Amygdala (tissue), 56 donors: ENCODE measurements at places on chromosomes 7 and 10.

DNA sequence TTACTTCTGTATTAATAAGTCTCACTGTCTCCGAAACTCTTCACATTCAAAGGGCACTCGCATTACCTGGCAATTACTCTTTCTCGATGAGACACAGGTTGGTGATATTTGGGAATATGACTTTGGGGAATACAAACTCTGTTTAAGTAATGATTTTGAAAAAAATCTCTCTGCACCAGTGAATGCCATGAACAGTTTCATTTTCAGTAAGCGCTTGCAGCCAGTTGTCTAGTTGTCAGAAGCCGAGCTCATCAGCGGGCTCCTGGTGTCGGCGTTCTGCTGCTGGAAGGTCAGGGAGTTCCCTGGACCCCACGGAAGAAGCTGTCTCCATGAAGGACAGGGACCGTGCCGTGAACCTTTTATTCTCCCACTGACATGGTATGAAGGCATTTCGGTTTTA is 57.7 kb downstream of the PTPRE start:
- DNase-seq = no peak

- DNase-seq = no peak
These were observed 93.7 kb upstream of the NMT2 start for GRCh38 chr10:15262036-15262713.

GRCh38 chr7:123190109-123190831 is 9.5 kb downstream of the SLC13A1 start:
- DNase-seq = no peak

GRCh38 chr10:128059266-128059981 is 66.8 kb downstream of the MKI67 start:
- DNase-seq = no peak

DNA sequence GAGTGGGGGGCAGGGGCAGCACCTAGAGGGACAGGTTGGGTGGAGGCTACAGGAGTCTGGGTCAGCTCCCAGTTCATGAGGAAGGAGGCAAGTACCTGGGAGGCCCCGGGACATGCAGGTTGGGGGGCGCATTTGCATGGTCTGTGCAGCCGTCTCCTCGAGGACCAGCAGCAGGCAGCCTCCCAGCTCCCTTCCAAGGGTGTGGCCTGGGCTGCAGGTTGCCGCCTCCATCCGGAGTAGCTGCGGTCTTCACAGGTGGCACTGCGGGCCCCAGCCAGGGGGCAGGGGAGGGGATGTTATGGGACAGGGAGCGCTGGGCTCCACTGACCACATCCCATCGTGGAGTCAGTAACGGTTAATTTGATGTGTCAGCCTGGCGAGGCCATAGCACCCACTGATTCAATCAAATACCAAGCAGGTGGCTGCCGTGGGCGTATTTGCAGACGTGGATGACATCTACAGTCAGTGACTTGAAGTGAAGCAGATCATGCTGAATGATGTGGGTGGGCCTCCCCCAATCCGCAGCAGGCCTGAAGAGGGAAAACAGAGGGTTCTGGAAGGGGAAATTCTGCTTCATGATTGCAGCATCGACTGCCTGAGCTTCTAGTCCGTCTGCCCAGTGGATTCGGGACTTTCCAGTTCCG is 81.6 kb downstream of the PRKAG2 start:
- DNase-seq = peak; percentile 32

DNA sequence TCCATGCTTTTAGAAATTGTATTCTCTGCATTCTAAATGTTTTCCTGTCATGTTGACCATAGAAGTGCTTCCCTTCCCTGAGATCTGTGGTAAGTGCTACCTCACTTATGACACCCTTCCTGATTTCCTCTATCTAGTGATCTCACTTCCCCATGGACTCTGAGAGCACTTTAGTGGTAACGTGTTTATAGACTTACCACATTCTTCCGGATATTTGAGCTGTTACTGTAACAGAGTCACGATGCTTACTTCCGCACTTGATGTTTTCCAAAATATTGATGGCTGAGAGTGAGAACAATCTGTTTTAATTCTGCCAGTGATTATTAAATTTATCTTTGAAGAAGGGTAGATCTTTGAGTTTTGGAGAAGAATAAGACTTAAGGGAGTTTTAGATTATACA is 60.1 kb upstream of the NAMPT start:
- no peak for DNase-seq

- no peak for DNase-seq
These were observed 826.9 kb downstream of the CNTNAP2 start for GRCh38 chr7:146943483-146943882.

GRCh38 chr10:59934701-59935100 is 28.3 kb upstream of the CCDC6 start:
- no peak for DNase-seq

DNA sequence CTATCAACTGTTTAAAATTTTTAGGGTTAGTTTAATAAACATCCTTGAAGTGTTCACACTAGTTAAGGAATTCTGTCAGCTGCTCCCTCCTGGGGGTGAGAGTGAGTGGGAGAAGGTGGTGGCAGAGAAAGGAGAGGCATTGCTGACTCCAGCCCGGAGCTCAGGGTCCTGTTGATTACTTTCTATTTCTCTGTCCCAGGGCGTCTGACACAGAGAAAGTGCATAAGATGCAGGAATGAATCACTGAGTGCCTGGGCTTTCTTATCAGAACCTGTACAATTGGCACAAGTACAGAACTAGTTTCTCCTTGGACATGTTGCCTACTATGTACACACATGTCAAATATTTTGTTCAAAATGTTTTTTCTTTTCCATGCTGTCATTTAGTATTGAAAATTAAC is 410.8 kb upstream of the COBL start:
- no peak for DNase-seq

GRCh38 chr10:126373972-126374371 is 14.3 kb downstream of the ADAM12 start:
- no peak for DNase-seq

DNA sequence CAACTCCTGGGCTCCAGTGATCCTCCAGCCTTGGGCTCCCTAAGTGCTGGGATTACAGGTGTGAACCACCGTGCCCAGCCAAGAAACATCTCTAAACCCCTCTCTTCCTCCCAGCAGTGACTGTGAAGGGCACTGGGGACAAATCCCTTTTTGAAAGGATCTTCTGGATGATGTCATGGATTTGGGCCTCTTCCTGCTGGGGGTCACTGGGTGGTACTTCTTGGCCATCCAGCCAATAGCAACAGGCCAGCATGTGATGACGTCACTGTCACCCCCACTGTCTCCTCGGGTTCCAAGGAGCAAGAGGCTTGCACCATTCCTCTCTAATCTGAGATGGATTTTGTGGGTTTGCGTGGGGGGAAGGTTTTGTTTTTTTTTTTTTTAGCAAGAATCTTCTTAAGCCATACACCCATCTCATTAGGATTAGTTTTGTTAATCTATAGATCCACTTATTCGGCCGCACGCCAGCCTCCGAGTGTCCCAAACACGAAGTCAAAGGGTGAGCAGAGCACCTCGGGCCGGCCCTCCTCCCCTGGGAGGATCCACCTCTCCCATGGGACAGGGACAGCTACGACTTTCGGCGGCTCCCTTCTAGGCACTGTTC is 29.4 kb upstream of the TNRC18 start:
- DNase-seq = no peak

- no peak for DNase-seq
These were observed 7.8 kb downstream of the LIPM start for GRCh38 chr10:88810196-88810961.

DNA sequence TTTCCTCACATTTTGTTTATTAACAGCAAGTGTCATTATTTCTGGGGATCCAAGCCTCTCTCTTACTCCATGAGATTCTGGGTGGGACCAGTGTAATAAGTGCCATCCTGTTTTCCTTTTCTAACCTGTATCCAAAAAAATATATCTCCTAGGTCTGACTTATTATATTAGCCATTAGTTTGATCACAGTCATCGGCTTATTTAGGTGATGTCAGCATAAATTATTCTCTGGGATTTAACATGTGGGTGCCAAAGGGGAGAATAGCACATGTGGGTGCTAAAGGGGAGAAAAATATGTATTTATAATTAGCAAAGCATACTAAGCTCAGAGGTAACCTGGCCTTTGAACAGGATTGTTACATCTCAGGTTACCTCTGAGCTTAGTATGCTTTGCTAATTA is 293.8 kb upstream of the SEMA3D start:
- no peak for DNase-seq

- no peak for DNase-seq
These were observed 25.5 kb downstream of the PHF14 start for GRCh38 chr7:10998996-10999757.

GRCh38 chr10:78700413-78700812 is 368.4 kb upstream of the ZMIZ1 start:
- DNase-seq = no peak

DNA sequence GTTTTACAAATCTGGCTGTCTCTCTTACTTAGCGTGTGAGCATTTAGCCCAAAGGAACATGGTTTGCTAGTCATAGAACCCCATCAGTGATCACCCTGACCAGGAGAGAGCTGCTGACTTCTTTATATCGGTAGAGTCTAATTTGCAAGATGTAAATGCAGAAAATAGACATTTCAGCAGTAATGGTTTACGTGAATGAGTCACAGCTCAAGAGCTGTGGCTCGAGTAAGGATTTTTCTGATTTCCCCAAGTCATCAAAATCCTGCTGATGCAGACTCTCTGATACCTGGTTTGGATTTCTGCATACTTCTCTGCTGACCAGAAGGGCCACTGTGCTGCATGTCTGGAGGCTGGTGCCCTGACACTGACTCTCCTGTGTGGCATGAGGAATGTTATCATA is 25.7 kb downstream of the NUB1 start:
- DNase-seq = no peak

DNA sequence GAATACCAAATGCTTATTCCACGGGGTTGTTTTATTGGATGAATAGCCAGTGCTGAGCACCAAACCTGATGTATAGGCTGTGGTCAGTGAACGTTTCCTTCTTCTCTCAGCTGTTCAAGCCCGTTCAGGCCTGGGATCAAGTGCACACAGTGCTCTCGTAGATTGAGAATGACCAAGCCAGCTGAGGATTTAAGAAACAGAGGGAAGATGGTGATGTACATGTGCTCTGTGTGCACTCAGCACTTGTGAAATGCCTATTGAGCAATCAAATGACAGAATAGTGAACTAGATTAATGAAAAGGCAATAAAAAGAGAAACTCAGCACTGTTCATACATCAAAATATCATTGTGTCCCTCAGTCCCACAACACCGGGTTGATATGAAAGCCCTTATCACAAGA is 302.5 kb downstream of the BMPER start:
- DNase-seq = no peak

- no peak for DNase-seq
These were observed 39.0 kb downstream of the AKR1B1 start for GRCh38 chr7:134419875-134420274.

DNA sequence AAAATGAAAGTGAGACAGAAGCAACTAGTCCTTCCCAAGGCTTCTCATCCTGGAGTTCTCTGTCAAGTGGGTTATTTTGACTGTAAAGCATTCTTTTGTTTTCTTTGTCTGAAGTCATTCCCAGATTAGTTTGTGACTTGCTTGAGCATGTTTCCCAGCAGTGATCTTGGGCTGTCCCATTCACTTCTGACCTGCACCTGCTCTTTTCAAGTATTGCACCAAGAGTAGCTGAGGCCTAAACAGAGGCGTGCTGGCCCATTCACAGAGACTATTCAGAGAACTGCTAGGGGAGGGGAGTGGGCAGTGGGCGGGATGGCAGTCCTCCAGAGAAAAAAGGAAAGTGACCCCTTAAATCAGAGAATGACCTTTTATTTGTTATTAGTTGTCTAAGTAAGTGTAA is 61.3 kb downstream of the CACNA2D1 start:
- DNase-seq = no peak

GRCh38 chr7:115676080-115676479 is 354.5 kb downstream of the TFEC start:
- DNase-seq = peak; percentile 9

- DNase-seq = peak; percentile 94
These were observed 8.0 kb upstream of the HSPB1 start for GRCh38 chr7:76294344-76295024.

DNA sequence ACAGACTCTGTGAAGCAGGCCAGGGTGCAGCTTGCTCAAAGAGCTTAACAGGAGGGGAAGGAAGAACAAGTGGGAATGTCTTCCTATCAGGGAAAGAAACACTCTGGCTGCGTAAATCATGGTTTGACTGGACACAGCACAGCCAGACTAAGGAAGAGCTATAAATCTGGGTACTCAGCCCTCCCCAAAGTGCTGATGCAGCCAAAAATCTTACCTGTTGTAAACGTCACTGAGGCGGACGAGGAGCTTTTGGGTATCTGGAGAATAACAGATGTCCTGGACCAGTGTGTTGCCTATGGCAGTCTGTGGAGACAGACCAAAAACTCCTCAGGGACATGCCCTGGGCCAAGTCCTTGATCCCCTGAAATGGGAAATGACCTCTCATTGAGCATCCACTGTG is 43.1 kb upstream of the HNRNPH3 start:
- DNase-seq = no peak

DNA sequence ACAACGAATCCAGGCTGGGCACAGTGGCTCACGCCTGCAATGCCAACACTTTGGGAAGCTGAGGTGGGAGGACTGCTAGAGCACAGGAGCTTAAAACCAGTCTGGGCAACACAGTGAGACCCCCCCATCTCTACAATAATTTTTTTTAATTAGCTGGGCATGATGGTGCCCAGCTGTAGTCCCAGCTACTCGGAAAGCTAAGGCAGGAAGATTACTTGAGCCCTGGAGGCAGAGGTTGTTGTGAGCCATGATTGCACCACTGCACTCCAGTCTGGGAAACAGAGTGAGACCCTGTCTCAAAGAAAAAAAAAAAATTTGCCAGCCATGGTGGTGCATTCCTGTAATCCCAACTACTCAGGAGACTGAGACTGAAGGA is 396.3 kb downstream of the KCNMA1 start:
- DNase-seq = no peak

DNA sequence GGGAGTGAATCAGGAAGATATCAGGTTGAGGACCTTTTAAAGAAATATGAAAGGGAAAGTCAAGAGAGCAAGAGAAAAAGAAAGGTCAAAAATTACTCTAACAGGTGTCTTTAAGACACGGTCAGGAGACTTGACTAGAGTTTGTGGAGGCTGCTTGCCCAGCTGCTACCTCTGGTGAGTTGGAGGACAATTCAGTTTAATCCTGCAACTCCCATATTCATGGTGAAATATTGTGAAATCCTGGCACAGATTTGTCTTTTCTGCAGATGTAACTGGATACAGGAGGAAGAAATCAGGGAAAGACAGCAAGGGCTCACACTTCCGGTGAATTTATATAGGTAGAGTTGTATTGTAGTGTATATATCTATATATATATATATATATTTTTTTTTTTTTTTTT is 93.5 kb downstream of the AKAP9 start:
- no peak for DNase-seq

- no peak for DNase-seq
These were observed 138.1 kb downstream of the GNAI1 start for GRCh38 chr7:80272560-80273239.
